ENCODE measurements at places on chromosomes 7 and 10.

DNA sequence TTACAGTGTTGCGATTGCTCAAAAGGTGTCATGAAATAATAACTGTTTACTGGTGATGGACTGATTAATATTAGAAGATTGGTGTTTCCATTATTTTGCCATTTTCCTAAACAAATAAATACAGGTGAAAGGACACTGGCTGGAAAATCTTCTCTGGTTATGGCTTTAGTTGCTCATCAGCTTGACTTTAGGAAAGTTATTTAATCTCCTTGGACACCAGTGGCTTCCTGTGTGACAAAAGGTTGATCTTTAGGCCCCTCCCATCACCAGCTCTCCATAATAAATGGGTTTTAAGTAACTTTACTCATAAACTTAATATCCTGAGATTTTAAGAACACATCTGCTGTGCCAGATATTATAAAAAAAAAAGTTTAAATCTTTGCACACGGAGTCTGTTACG is 737 bp downstream of the CABCOCO1 start:
- no peak for DNase-seq

- DNase-seq, result no peak
These were observed 23.3 kb downstream of the CD36 start for GRCh38 chr7:80661729-80662128.

DNA sequence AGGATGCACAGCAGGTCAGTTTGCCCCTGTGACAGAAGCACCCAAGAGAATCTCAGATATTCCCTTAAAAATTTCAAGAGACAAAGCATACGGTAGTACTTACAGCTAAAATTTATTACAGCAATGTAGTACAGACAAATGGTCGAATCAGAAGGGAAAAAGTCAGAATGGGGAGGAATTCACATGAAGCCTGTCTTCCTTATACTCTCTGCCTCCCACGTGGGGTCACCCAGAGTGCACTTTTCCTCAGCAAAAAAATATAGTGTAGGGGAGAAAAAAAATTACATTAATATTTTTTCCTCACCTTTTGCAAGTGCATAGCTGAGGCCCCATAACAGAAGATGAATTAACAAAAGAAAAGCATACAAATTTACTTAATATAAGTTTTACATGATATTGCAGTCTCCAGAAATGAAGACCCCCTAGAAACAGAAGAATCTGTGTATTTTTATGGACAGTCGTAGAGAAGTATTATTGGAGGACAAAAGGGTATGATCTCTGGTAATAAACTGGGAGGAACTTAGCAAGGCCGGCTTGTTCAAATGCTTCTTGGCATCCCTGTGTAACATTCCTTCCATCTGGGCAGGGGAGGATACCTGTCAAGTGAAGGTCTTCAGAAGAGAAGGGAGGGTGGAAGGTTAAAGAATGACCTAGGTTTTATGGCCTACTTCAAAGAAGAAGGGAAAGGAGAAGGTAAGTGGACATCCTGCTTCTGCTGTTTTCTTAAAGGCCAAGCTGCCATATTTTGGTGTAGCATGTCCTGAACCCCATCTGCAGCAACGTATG is 270.6 kb upstream of the MAGI2 start:
- DNase-seq, result no peak

- DNase-seq, result no peak
These were observed 100.1 kb downstream of the HOXA1 start for GRCh38 chr7:26995666-26996065.

GRCh38 chr7:114759347-114760062 is 162.4 kb upstream of the MDFIC start:
- no peak for DNase-seq

DNA sequence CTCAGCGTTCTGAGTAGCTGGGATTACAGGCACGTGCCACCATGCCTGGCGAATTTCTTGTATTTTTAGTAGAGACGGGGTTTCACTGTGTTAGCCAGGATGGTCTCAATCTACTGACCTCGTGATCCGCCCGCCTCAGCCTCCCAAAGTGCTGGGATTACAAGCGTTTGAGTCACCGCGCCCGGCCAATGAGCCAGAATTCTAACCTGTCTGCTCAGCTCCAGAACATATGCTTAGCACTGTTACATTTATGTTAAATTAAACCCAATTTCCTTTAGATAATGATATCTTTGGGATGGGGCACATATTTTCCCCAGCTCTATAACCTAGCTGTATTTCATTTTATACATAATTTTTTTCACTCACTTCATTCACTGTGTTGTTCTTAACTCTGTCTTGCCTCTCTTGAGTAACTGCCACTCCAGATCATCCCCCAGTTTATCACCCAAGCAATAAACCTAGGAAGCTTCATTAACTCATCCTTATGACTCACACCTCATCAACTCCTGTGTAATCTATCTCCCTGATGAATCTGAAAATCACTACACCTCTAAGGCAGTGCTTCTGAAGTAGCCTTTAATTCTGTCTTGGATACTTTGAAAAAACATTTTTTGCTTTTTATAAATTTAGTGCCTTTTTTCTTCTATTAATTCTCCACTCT is 559.7 kb upstream of the ZWINT start:
- DNase-seq, result no peak

GRCh38 chr10:49621561-49621960 is 7.7 kb downstream of the CHAT start:
- DNase-seq, result no peak

DNA sequence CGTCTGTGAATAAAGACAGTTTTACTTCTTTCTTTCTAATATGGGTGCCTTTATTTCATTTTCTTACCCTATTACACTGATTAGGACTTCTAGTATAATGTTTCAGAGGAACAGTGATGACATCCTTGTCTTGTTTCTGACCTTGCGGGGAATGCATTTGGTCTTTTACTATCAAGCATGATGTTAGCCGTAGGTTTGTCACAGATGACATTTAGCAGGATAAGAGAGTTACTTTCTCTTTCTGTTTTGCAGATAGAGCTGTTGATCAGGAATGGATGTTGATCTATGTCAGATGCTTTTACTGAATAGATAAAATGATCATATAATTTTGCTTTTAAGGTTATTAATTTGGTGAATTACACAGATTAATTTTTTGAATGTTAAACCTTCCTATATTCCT is 6.6 kb upstream of the IGFBP3 start:
- DNase-seq, result no peak

GRCh38 chr7:91228327-91228726 is 35.9 kb upstream of the FZD1 start:
- DNase-seq, result no peak

- no peak for DNase-seq
These were observed 69.0 kb upstream of the LRRC17 start for GRCh38 chr7:102843850-102844249.

- DNase-seq, result no peak
These were observed 50.3 kb downstream of the JAZF1 start for GRCh38 chr7:28130277-28130676.

DNA sequence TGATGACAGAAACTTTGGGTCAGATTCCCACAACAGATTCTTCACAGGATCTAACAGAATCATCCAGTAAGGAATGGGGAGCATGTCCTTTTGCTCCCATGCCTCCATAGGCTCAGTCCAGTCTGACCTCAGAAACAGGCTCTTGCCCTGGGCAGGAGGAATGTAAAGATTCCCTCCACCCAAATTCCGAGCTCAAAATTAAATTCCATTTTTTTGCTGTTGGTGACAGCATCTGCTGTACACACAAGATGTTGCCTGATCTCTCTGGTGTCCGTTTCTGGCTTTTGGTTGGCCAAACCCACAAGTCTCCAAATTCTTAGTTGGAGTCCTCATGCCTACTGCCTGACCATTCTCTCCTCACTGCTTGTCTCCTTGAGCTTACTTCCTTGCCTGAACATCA is 53.7 kb downstream of the SEM1 start:
- no peak for DNase-seq

DNA sequence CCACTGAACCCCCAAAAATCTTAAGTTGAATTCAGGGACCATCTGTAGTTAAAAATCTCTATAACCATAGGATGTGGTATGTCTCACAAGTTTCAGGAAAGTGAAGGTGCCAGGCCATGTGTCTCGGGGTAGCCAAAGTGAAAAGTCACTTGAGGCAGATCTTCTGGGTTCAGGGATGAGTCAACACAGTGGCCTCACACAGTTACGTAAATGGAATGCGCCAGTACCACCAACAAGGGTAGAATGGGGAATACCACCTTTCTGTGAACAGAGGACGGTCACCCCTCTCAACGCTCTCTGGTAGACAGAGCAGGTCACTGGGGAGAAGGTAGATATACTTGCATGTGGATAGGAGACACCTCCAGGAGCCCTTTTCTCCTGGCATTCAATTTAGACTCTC is 71.4 kb downstream of the ELMO1 start:
- DNase-seq, result no peak
